ENCODE measurements at places on chromosomes 5 and 9.
A peak's percentile ranks its signal among the peaks of the same experiment; 100 is the strongest.

DNA sequence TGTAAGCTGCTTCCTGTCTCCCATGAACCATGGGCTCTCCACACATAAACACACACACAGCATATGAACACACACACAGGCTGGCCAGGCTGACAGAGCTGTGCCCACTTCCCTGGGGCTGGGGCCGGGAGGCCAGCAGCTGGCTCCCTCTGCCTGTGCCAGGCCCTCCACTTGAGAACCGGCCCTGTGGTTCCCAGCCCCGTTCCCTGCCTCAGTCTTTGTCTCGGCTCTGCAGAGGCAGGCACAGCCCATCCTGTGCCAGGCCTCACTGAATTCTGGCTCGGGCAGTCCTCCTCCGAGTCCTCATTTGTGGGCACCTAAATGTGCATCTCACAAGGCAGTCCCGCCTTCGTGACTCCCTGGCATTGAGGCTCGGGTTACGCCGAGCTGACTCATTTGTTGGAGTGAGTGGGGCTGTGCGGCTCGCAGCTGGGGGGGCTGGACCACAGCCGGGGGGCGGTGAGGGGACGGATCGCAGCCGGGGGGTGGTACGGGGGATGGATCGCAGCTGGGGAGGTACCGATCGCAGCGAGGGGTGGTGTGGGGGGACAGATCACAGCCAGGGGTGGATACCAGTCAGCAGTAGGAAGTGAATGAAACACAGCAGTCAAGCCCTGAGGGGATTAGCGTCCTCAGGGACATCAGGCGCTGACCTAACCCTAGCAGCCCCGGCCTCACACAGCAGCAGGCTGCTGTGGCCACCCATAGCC, 72.3 kb downstream of the PSMB7 start:
- no peak for DNase-seq

DNA sequence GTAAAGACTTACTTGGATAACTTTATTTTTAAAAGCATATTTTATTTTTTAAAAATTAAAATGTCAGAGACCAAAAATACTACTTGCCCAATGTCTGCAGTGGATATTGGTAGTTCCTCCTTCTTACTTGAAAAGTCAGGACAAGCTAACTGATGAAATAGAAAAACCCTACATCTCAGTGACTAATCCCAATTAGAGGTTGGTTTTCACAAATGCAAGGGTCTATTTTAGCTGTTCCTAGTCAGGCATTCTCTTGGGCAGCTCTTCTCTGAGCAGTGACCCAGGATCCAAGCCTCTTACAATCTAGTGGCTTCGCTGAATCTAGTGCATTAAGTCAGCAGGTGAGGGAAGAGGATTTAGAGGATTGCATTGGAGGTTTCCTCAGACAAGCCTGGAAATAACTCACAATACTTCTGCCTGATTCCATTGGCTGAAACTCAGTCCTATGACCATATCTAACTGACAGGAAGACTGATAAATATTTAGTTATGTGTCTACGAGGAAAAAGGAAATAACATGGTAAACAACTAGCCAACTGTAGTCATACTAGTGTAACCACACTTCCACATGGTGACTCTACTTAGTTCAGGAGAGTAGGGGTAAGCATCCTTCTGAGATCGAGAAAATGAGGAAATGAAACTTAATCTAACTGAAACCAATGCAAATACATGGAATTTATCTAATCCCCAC, 34.2 kb upstream of the MIER3 start:
- peak; percentile 6 for DNase-seq

DNA sequence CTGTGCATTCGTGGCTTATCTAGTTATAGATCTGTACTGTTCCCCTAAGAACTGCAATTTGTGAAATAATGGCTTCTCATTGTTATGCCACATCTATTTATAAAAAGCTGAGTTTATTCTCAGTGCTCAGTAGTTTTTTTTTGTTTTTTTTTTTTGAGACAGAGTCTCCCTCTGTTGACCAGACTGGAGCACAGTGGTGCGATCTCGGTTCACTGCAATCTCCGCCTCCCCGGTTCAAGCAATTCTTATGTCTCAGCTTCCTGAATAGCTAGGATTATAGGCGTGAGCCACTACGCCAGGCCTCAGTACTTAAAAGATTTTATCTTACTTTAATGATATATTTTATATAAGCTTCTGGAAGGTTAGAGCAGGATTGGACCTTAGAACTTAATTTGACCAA, 19.0 kb downstream of the SEC61B start:
- DNase-seq = no peak

GRCh38 chr9:87276851-87277261, 220.8 kb upstream of the DAPK1 start:
- DNase-seq = peak; percentile 49

DNA sequence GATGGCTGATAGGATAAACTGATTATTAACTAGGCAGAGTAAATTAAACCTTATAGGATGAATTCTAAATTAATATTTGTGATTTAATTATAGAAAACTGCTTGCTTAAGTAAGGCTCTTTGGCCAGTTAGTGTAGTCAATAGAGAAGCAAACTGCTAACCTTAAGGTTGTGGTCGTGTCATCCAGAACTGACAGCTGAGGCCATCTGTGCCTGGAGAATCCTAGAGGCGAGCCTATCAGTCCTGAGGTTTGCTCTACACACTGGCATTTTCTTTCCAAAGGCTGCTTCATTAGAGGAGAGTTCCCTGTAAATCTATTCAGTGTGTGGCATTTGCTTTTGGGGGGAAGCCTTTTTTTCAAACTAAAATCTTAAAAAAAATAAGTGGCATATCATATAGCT, 169.2 kb downstream of the MEF2C start:
- no peak for DNase-seq
